ENCODE measurements at places on chromosomes 5 and 9.

- DNase-seq: no peak
Observed at GRCh38 chr9:137012694-137013570, 15.1 kb downstream of the ABCA2 start.

DNA sequence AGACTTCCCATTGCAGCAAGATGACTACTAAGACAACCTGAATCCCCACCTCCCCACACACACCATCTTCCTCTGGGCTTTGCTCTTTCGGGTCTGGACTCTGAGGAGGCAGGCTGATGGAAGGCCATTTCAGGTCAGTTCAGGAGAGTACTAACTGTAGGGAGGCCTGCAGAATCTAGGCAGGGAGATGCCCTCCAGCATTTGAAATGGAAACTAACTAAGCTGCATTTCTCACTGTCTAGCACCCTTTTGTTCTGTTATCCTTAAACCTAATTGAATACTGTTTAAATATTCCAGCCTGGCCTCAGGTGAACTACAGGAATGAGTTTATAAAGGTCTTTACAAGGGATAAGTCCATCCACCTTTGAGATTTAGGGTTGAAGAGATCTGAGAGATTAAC lies 4.9 kb upstream of the TBCA start:
- DNase-seq: no peak

GRCh38 chr5:35213608-35214007 lies 16.7 kb downstream of the PRLR start:
- DNase-seq: no peak

DNA sequence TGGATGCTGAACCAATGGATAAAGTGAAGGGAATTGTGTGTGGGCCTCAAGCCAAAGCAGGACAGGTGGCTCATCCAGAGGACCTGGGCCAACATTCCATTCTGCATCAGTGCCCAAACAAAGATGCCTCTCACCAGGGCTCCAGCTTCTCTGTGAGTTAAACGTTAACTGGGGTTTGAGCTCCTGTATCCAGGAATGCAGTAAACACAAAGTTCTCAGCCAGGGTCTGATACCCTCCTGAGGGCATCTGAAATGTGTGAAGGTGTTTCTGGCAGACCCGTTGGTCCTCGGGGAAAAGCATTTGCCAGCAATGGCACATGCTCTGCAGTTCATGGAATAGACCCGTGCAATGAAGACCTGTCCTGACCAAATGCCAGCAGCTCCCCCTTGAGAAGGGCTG lies 33.9 kb upstream of the AOPEP start:
- DNase-seq: no peak

DNA sequence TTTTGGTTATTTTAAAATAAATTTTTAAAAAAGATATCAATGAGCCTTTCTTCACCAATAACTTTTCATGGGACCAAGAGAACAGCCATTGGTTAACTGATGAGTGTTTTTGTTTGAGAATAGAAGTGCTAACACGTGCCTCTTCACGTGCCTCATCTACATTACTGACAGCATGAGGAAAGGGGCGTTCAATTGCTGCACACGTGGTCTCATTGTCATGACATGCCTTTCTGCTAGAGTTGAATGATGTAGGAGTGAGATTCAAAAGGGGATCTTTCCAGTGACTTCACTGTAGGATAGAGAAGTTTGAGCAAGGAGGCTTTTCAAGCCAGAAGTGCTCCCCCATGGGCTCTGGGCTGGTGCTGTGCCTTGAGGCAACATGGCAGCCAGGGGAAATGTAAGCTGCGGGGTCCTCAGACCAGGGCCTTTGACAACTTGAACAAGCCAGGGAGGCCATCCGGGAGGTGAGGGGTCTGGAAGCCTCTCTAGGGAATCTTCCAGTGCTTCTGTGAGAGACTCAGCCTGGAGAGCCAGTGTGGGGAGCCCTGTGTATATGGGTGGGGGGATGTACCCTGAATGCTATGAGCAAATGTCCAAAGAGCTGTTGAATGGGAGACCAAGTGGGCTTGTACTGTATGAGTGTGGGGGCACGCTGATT lies 51.2 kb upstream of the FSTL4 start:
- DNase-seq: no peak

GRCh38 chr9:127075624-127076372 lies 46.6 kb downstream of the ANGPTL2 start:
- no peak for DNase-seq

DNA sequence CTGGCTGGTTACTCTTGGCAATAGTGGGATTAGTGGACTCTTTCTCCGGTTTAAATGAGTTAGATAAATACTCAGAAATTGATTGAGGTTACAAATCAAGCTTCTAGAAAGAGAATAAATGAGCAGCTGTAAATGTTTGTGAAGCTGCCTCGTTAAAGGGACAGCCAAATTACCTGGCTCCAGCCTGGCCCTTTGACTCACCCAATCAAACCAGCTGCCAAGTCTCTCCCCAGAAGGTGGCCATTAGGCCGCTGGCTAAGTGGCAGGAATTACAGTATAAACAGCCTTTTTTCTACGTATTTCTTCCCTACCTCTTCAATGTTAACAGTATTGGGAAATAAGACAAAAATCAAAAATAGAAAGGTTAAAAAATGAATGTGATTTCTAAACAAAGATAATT lies 46.0 kb upstream of the SRFBP1 start:
- DNase-seq: no peak
